ENCODE measurements at places on chromosomes 1 and 21.
A peak's percentile ranks its signal among the peaks of the same experiment; 100 is the strongest.

GRCh38 chr1:37556712-37557196 lies at the start of gene DNALI1:
DNALI1 (plus strand) TSS chr1:37556940; CDS start chr1:37556995, 55 bp downstream.
- peak; percentile 94 for DNase-seq

DNA sequence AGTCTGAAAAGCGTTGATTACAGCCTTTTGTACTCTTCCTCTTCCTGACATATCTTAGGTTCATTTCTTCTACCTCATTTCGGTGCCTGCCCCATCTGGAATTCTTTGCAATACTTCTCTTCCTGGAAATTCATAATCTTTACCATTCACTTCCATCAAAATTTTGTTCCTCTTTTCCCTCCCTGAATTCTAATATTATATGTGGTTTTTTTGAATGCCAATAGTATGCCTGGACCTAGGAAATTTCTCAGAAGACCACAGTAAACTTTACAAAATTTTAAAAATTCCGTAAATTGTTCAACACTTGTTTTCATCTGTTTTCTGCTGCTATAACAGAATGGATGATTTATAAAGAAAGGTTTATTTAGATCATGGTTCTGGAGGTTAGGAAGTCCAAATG lies 76.8 kb downstream of the MAP3K7CL start:
- DNase-seq, result no peak

- DNase-seq, result no peak
These were observed 5.3 kb downstream of the ADIPOR1 start for GRCh38 chr1:202952818-202953217.

- DNase-seq, result no peak
These were observed 114.1 kb downstream of the ZNF648 start for GRCh38 chr1:181947441-181947840.

DNA sequence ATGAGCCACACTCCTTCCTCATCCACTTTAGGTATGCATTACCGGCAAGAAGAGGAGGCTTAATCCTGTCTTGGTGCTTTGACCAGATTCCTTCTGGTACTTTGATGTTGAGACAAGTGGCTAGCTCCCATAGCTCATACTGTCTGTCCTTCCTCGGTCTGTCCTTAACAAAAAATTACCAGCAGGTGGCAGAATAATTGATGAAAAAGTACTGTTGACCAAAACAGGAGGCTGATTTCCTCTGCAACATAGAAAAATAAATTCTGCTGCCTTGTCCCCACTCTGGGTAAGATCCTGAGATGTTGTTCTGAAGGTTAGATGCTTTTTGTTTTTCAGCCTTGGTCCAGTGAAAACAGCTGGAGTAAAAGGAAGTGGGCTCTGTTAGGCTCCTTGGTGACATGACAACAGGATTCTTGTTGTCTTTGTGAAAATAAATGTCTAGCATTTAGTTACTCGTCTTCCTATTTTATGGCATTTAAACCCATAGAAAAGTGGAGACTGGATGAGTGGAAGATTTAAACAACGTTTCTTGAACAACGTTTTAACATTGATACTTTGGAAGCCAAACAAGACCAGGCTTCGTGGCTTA lies 11.2 kb upstream of the HJV start:
- DNase-seq, result peak; percentile 17

DNA sequence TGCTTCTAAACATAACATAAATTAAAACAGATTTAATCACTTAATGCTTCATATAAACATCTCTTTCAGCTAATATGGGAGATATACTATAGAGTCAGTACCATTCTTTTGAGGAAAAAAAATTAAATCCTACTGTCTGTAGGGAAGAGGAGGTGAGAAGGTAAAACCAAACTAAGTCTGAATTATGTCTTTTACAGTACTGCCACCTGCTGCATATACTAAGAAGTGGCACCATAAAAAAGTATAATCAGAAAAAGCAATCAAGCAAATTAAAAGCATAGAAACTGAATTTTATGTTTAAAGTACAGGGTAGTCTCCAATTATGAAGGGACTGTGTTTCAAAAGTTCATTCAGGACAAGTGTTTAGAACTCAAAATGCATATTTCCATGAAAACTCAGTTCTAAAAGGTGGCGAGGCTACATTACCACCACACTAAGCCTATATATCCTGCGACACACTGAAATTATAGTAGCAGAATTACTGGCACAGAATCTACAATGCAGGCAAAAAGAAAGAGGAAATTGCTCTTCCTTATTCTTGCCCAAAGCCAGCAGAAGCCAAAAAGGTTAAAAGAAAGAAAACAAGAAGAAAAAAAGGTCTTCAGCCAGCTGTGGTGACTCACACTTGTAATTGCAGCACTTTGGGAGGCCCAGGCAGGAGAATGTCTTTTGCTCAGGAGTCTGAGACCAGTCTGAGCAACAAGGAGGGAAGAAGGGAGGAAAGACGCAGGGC lies 9.0 kb downstream of the NSL1 start:
- DNase-seq, result peak; percentile 41

DNA sequence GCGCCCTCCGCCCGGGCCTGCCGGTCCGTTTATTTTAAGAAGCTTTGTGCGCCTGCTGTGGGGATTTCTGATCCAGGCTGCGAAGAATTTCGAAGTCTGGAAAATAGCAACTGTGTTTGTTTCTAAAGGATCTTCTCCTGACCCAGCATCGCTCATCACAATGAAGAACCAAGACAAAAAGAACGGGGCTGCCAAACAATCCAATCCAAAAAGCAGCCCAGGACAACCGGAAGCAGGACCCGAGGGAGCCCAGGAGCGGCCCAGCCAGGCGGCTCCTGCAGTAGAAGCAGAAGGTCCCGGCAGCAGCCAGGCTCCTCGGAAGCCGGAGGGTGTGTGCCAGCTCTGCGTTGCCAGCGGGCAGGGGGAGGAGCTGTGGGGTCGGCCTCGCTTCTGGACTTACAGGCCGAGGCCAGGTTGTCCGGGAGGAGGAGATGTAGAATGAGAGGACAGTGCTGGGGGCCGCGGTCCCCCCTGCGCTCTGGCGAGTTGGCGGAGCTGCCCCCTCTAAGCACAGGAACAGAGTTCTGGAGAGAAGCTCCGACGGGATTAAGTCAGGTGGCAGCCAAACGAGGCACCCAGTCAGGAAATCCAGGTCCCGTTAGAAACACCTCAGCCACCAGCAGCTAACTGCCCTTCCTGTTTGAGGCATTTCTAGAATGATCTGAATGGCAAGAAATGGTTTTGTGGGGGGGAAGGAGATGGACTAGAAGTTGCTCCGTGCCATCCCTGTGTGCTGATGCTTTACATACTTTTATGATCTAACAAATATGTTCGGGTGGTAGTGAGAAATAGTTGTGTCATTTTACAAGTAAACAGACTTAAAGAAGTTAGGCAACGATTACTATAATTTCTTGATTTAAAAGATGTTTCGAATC lies 948 bp downstream of the TXLNA start:
- DNase-seq, result peak; percentile 30

GRCh38 chr1:79792219-79792930 lies 785.8 kb upstream of the ADGRL4 start:
- no peak for DNase-seq

- no peak for DNase-seq
These were observed 143.0 kb downstream of the RERE start for GRCh38 chr1:8674481-8674880.

DNA sequence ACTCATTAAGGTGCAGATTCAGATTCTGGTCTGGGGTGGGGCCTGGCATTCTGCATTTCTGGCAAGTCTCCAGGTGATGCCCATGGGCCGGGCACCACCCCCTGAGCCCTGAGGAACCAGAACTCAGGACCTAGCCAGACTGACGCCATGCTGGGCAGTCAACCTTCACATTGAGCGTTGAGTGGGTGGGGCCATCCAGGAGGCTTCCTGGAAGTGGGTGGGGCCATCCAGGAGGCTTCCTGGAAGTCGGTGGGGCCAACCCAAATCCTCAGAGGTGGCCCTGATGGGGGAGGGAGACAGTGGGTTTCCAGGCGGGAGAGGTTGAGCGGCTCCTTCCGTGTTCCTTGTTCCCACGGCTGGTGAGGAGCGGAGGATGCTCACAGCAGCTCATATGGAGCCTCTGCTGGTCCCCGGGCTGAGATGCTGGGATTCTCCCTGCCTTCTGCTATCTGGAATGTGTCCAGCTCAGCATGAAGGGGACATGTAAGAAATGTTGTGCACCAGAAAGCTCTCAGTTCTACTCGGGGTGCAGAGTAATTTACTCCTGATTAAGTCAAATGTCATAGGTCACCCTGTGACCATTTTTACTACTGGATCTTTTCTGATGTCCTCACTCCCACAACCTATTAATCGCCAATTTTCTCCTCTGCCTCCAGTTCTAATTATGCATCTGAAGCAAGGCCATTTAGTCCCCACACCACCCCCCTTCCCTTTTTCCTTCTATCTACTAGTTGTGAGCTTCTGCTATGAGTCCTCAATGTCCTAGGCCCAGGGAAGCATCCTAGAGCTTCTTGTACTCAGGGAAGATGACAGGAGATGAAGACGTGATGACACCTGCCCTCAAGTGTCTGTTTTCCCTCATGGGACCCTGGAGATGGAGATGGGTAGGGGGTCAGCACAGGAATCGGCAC lies 435.4 kb downstream of the PTPRU start:
- no peak for DNase-seq

GRCh38 chr1:217626321-217626720 lies 4.6 kb downstream of the GPATCH2 start:
- no peak for DNase-seq

DNA sequence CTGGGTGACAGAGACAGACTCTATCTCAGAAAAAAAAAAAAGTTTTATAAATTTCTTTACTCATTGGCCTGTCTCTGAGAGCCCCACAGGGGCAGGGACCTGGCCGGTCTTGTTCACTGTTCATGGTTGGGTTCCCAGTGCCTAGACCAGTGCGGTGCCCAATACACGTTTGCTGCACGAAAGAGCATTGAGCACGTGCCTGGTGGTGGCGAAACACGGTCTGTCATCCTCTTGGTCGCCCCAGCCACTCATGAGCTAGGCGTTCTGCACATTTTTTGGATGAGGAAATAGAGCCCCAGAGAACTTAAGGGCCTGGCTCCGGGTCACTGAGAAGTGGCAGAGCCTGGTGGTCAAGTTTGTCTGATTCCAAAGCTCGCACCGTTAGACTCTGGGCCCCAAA lies 18.7 kb upstream of the EPHA8 start:
- no peak for DNase-seq

DNA sequence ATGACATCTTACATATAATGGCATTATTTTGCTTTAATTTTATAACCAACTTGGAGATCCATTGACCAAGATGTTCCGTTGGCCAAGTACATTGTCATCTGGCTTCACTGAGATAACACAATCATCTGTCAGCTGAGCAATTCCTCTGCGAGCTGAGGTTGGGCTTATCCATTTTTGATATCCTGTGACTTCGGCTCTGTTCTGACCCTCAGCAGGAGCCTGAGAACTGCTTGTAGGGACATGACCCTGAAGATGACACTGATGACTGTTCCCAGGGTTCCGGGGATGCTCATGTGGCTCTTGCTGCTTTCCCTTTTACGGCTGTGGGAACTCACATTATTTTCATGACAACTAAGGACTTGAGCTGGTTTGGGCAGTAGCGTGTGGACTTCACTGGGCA lies 51.2 kb downstream of the TLR5 start:
- DNase-seq, result no peak

- DNase-seq, result no peak
These were observed 18.7 kb downstream of the ACTRT2 start for GRCh38 chr1:3040004-3040403.

DNA sequence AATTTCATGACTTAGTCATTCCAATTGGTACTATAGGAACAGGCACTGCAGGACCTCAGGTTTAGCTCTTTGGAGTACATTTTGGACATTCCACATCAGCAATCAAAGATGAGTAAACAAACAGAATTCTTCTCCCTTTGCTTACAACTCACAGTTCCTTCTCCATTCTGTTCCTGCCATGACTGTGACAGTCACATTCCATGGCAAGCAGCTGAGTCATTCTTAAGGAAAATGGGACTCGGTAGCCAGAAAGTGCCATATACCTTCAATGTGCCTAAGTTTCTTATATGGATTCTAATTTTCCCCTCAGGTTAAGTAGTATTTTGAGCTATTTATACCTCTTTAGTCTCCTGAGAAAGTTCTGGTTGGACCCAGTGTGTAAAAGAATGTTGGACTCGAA lies 25.6 kb downstream of the CRCT1 start:
- DNase-seq, result no peak

GRCh38 chr1:45892068-45892785 lies 88.8 kb downstream of the MAST2 start:
- DNase-seq, result no peak

DNA sequence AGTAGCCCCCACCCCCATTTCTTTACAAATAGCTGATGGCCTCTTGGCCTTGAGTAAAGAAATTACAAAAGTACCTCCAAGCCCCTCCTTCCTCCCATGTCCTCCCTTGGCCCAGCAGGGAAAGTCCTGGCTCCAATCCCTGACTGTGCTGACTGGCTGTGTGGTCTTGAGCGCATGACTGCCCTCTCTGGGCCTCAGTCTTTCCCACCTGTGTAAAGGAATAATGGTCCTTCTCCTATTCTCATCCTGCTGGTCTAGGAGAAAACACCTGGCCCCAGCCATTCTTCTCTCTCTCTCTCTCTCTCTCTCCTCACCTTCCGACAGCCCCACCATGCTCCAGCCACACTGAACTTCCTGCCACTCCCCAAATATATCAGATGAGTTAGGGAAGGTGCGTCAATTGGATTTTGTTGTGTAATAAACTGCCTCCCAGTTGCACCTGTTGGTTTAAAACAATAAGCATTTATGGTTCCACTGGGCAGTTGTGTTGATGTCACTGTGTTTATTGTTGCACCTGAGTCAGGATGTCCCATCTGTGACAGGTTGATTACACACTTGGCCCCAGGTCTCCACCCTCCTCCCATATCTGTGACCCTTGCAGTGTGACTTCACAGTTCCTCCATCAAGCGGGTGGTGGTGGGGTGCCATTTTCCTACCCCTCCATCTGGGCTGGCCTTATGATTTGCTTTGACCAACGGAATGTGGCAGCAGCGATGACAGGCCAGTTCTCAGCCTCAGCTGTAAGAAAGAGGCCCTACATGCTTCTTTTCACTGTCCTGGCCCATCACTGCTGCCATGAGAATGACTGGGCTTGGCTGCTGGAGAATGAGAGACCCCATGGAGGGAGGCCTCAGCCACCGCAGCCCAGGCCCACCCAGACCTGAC lies 22.3 kb upstream of the LRP8 start:
- DNase-seq, result no peak

DNA sequence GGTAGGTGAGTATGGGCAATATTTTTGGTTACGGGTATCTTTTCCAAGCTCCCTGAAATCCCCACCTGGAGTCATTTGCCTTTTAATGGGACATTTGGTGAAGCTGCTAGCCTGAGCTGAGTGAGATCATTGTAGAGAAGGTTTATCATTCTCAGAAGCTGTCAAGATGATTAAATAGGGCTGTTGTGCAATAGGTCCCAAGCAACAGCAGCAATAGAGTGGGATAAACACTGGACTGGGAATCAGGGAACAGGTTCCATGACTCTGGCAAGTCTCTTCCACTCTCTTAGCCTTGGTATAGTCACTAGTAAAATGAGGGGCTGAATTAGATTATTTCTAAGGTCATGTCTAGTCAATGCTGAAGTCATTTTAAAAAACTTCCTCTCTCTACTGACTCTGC lies 30.3 kb upstream of the FAM78B start:
- no peak for DNase-seq

- no peak for DNase-seq
These were observed 1.7 kb downstream of the C1orf174 start for GRCh38 chr1:3898475-3898735.

Measured in NCI-H2081 (cell line).